ENCODE measurements at places on chromosomes 1 and 21. TPM values are rescaled to one million over a fixed set of nuclear protein-coding genes. Genes with fewer than 3 reads are reported as not detected.

ZBED6 gene
- 1.1 TPM for polyA plus RNA-seq

GRCh38 chr1:234527346-234527745, 48.4 kb upstream of the TARBP1 start:
- peaks cover 7% of the 10 kb centered on the region for H3K4me1 ChIP-seq
- H3K27me3 ChIP-seq = peaks cover 5% of the 10 kb centered on the region
- DNase-seq = no peak

GRCh38 chr1:243663651-243664050, 186.4 kb downstream of the AKT3 start:
- peaks cover 5% of the 10 kb centered on the region for H3K4me1 ChIP-seq
- H3K27ac ChIP-seq = no peak overlapping the region
- peaks cover 26% of the 10 kb centered on the region for H3K36me3 ChIP-seq
- DNase-seq = no peak
- no peaks in the 10 kb centered on the region for H3K27me3 ChIP-seq

- H3K27me3 ChIP-seq = no peaks in the 10 kb centered on the region
- no peak overlapping the region for H3K27ac ChIP-seq
- H3K36me3 ChIP-seq = peaks cover 8% of the 10 kb centered on the region
These were observed 83.0 kb downstream of the NTPCR start for GRCh38 chr1:233033361-233033760.

DNA sequence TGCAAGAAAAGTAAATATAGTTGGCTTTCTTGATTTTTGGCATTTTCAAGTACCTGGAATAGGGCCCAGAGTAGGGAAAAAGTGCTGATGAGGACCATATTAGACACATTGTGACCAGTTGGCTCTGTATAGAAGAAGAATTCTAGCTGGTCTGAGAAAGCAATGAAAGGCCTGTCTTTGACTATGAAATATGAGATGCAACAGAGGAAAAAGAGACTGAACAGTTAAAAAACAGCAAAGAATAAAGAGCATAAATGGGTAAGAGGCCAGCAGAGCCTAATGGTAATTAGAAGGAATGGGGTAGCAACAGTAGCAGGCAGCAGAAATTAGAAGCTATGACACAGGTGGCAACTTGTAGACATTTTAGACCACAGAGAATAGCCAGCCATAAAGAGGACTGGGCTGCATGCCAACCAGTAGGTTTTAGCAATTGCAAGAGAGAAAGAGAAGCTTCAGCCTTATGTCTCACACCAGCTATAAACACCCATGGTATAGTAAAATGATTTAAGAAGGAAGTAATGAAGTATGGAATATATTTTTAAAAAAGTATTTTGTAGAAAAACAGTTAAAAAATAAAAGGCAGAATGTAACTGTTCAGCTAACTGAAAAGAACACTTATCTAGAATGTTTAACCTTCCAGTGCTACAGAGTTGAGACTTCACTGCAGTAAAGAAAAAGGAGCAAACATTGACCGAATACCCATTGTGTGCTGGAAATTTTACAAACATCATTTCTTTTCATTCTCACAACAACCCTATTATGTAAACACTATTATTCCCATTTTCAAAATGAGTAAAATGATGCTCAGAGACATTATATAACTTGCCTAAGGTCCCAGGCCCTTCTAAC, 114.1 kb downstream of the LHX4 start:
- peaks cover 28% of the 10 kb centered on the region for H3K4me1 ChIP-seq
- no peak for DNase-seq
- H3K4me3 ChIP-seq = no peak overlapping the region
- H3K27ac ChIP-seq = peak overlapping the region; percentile 37

- H3K27ac ChIP-seq = no peak overlapping the region
- H3K27me3 ChIP-seq = peaks cover 73% of the 10 kb centered on the region
- DNase-seq = no peak
- no peak overlapping the region for H3K4me3 ChIP-seq
These were observed 51.6 kb downstream of the ETS2 start for GRCh38 chr21:38857152-38857825.

GRCh38 chr1:90074137-90074536, 79.2 kb downstream of the ZNF326 start:
- H3K27ac ChIP-seq = no peak overlapping the region
- H3K36me3 ChIP-seq = no peaks in the 10 kb centered on the region
- no peaks in the 10 kb centered on the region for H3K4me1 ChIP-seq
- H3K27me3 ChIP-seq = peaks cover 30% of the 10 kb centered on the region
- DNase-seq = no peak

- H3K27ac ChIP-seq = no peak overlapping the region
- H3K27me3 ChIP-seq = no peaks in the 10 kb centered on the region
- no peaks in the 10 kb centered on the region for H3K4me1 ChIP-seq
These were observed 62.1 kb downstream of the TP53BP2 start for GRCh38 chr1:223783676-223784075.

DNA sequence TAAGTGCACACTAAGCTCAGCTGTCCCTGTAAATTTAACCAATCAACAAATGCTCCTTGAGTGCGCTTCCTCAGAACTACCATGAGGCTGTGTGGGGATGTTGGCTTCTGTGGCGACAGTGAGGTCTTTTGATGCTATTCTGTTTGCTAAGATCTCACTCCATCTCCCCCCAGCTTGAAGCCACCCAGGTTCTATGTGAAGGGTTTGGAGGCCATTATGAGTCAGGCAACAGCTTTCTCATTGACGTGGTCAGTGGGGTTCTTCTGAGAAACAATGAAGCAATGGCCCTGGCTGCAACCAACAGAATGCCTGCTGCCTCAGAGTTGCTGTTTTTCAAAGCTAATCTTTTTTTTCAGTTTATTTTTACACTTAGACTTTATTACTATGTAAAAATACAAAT, 205.5 kb downstream of the PTBP2 start:
- no peak for DNase-seq
- H3K27me3 ChIP-seq = no peaks in the 10 kb centered on the region
- no peaks in the 10 kb centered on the region for H3K36me3 ChIP-seq
- no peak overlapping the region for H3K4me3 ChIP-seq

- no peaks in the 10 kb centered on the region for H3K27me3 ChIP-seq
- DNase-seq = no peak
- no peak overlapping the region for H3K27ac ChIP-seq
- H3K4me1 ChIP-seq = no peaks in the 10 kb centered on the region
- H3K36me3 ChIP-seq = no peaks in the 10 kb centered on the region
These were observed 982.5 kb upstream of the ADGRL2 start for GRCh38 chr1:80818211-80818610.

GRCh38 chr1:33973799-33974545, 110.1 kb downstream of the HMGB4 start:
- no peak for DNase-seq
- H3K27ac ChIP-seq = no peak overlapping the region
- no peaks in the 10 kb centered on the region for H3K36me3 ChIP-seq
- no peak overlapping the region for H3K4me3 ChIP-seq
- H3K27me3 ChIP-seq = peaks cover 21% of the 10 kb centered on the region
- no peaks in the 10 kb centered on the region for H3K4me1 ChIP-seq

DNA sequence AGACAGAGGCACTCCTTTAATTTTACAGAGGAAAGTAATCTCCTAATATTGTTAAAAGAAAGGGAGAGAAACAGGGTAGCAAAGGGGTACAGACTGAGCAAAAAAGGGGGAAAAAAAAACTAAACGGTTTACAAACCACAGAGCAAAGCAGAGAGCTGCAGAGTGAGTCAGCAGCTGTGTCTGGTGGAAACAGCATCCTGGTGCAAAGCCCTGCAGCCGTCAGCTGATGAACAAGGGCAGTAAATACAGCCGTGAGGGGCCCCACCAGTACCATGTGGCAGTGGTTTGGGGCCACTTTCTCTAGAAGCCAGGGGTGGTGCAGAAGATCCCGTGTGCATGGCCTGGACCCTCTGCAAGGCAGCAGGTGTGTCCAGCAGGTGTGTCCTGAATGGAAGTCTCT, 111.3 kb downstream of the ERG start:
- H3K4me1 ChIP-seq = no peaks in the 10 kb centered on the region
- no peak overlapping the region for H3K27ac ChIP-seq
- peaks cover 5% of the 10 kb centered on the region for H3K27me3 ChIP-seq
- H3K36me3 ChIP-seq = no peaks in the 10 kb centered on the region
- no peak overlapping the region for H3K4me3 ChIP-seq

GRCh38 chr21:24941316-24942185, 665.7 kb downstream of the MRPL39 start:
- H3K27ac ChIP-seq = no peak overlapping the region
- H3K4me1 ChIP-seq = no peaks in the 10 kb centered on the region
- no peak for DNase-seq

DNA sequence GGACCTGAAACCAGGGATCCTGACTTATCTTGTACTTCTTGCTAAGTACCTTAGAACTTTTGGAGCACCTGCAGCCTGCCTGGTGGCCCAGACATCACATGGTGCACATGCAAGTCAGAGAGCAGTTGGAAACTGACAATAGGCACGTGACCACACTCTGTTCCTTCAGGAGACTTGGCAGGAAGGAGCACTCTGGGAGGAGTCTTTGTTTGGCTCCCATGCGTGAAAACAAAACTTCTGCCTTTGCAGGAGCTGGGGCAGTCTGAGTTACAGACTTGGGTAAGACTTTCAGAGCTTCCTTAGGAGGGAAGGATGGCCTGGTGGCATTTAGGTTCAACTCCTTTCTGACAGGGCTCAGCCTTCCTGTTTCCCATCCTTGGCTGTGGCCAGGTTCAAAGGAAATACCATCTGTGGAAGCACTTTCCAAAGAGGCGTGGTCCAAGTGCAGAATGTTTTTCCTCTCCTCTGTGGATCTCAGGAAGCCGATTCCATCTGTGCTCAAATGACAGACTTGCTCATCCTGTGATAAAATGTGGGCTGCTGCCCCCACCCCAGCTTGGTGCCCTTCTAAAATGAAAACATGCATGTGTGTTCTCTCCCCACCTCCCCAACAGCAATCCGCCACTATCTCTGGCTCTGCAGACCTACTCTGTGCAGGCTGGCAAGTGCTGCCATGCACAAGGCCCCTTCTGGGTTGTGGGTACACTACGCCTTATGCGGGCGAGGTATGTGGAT, 14.1 kb upstream of the ZNF436 start:
- H3K36me3 ChIP-seq = no peaks in the 10 kb centered on the region
- H3K27me3 ChIP-seq = peaks cover 10% of the 10 kb centered on the region
- H3K27ac ChIP-seq = no peak overlapping the region
- H3K4me3 ChIP-seq = no peak overlapping the region

FOXD3 gene
- polyA plus RNA-seq = not detected
